ENCODE measurements at places on chromosomes 1 and 21.

DNA sequence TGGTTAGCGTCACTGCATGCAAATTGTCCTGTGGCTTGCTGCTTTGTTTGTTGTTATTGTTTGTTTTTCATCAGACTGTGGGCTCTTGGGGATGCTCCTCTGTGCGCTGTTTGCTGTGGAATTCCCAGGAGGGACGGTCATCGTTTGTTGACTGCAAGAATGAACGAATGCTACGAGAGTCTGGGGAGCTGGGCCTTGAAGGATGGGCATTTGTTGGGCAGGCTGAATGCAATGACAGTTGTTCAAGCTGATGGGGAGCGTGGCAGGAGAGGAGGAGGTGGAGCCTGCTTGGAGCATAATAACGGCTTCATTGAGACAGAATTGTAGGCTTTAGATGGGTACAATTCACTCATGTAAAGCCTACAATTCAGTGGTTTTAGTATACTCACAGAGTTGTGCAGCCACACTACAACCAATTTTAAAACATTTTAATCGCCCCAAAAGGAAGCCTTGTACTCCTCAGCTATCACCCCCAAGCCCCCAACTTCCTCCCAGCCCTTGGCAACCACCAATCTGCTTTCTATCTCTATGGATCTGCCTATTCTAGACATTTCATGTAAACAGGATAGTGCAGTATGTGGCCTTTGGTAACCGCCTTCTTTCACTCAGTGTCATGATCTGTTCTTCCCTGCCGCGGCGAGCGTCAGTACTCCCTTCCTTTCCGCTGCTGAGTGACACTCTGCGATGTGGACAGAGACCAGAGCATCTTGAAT, 190.2 kb downstream of the CAMTA1 start:
- H3K27ac ChIP-seq = no peak overlapping the region
- no peak for DNase-seq
- H3K4me1 ChIP-seq = no peaks in the 10 kb centered on the region
- H3K27me3 ChIP-seq = no peaks in the 10 kb centered on the region
- no peak overlapping the region for H3K4me3 ChIP-seq

DNA sequence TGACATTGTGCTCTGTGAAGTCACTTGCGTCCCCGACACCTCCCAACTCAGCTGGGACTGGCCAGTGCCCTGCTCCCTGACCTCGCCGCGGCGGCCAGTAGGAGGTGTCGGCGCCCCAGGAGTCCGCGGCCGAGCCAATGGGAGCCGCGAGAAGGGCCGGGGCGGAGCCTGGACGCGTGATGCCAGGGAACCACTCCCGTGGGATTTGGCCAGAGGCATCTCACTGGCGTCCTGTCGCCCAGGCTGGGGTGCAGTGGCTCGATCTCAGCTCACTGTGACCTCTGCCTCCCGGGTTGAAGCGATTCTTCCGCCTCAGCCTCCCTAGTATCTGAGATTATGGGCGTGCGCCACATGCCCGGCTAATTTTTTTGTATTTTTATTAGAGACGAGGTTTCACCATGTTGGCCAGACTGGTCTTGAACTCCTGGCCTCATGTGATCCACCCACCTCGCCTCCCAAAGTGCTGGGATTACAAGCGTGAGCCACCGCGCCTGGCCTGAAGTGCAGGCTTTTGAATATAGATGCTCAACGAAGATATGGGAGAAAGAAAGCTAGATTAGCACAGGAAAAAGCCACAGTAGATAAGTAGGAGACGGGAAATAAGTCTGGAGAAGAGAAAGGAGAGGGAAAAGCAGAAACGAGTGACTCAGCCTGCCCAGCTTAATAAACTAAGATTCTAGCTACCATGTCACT, 38.0 kb downstream of the ZBTB8OS start:
- H3K4me1 ChIP-seq = peaks cover 14% of the 10 kb centered on the region
- no peaks in the 10 kb centered on the region for H3K27me3 ChIP-seq
- H3K27ac ChIP-seq = no peak overlapping the region
- peak overlapping the region; percentile 37 for H3K4me3 ChIP-seq

GRCh38 chr1:5504364-5504740, 487.9 kb downstream of the NPHP4 start:
- no peak overlapping the region for H3K27ac ChIP-seq
- H3K36me3 ChIP-seq = no peaks in the 10 kb centered on the region
- H3K27me3 ChIP-seq = no peaks in the 10 kb centered on the region

GRCh38 chr1:10389271-10389973, 9.4 kb upstream of the PGD start:
- H3K4me3 ChIP-seq = no peak overlapping the region
- no peak for DNase-seq
- H3K4me1 ChIP-seq = peaks cover 5% of the 10 kb centered on the region

- no peak overlapping the region for H3K4me3 ChIP-seq
- H3K36me3 ChIP-seq = no peaks in the 10 kb centered on the region
- DNase-seq = no peak
- H3K4me1 ChIP-seq = peaks cover 93% of the 10 kb centered on the region
- H3K27me3 ChIP-seq = no peaks in the 10 kb centered on the region
These were observed 24.1 kb downstream of the IFFO2 start for GRCh38 chr1:18932387-18932786.

GRCh38 chr21:45347712-45348499, 57.1 kb upstream of the COL18A1 start:
- H3K4me3 ChIP-seq = no peak overlapping the region
- H3K36me3 ChIP-seq = no peaks in the 10 kb centered on the region
- no peak for DNase-seq
- H3K27me3 ChIP-seq = no peaks in the 10 kb centered on the region
- no peaks in the 10 kb centered on the region for H3K4me1 ChIP-seq

GRCh38 chr1:10943991-10944730, 68.3 kb upstream of the TARDBP start:
- H3K27me3 ChIP-seq = peaks cover 2% of the 10 kb centered on the region
- no peak overlapping the region for H3K4me3 ChIP-seq
- no peaks in the 10 kb centered on the region for H3K36me3 ChIP-seq
- peaks cover 21% of the 10 kb centered on the region for H3K4me1 ChIP-seq
- no peak overlapping the region for H3K27ac ChIP-seq
- no peak for DNase-seq

DNA sequence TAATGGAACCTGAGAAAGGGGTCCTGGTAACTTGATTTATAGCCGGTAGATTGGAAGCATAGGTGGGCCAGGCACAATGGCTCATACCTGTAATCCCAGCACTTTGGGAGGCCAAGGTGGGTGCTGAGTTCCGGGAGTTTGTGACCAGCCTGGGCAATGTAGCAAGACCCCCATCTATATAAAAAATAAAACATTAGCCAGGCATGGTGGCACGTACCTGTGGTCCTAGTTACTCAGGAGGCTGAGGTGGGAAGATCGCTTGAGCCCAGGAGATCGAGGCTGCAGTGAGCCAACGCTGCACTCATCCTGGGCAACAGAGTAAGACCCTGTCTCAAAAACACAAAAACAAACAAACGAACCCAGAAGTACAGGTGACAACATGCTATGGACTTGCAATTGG, 76.5 kb downstream of the ZNF281 start:
- peaks cover 11% of the 10 kb centered on the region for H3K4me1 ChIP-seq
- no peak overlapping the region for H3K4me3 ChIP-seq
- no peaks in the 10 kb centered on the region for H3K36me3 ChIP-seq

DNA sequence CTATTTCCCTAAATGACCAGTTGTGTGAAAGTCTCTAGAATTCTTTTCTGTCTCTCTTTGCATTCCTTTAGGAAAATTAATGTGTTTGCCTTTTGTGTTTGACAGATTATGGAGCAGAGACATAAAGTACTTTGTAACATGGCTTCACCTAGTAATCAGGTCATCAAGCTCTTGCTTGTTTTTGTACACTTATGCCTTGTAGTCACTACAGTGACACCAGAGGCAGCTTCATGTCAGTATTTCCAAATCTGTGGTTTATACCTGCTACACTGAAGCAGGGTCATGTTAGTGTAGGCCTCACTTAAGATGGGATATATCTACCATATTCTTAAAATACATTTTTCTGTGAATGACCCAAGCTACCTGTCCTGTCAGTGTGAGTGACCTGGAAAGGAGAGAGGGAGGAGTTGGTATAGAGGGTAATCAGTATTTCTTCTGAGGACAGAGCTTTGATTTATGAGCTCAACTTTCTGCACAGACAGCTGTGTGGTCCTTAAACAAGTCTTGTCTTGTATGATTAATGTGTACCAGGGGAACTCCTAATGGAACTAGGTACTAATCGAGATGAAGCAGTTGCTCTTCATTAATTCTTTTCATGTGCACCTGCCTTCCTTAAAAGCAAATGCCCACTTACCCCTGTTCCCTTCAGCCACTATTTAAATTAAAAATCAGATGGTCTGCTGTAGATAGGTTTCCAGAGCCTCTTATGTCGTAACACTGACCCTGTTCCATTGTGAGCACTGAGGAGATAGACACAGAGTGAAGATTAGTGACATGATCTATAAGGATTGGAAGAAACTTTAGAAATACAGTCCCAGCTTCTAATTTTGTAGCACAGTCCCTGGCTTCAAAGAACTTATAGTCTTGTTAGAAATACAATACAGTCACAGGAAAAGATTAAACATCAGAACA, 45.7 kb downstream of the MACO1 start:
- H3K27ac ChIP-seq = no peak overlapping the region
- no peaks in the 10 kb centered on the region for H3K27me3 ChIP-seq
- H3K4me3 ChIP-seq = no peak overlapping the region
- DNase-seq = peak; percentile 7
- H3K4me1 ChIP-seq = peaks cover 21% of the 10 kb centered on the region
- H3K36me3 ChIP-seq = peaks cover 7% of the 10 kb centered on the region

DNA sequence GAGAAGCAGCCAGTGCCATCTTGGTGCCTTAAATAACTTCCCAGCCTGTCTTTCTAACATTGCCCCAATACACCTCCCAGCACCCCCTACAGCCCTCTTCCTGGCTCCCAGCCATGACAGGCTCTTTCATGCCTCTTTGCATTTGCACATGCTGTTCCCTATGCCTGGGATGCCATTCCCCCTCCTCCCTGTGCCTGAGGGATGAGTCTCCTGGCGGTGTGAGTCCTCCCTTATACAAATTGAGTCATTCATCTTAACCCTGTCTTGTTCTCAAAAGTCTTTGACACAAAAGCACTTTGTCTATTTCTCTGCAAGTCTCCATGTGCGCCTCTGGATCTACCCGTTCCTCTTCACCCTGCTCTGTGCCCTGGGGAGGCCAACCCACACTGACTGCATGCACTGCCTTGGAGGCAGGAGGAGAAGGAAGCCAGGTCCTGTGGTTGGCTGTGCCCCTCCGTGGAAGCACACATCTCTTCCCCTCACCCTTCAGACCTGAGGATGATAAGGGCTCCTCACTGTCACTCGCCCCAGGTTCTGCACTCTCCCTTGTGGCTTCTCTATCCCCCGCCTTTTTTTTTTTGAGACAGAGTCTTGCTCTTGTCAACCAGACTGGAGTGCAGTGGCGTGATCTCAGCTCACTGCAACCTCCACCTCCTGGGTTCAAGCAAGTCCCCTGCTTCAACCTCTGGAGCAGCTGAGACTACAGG, 25.1 kb downstream of the CDCP2 start:
- H3K4me1 ChIP-seq = no peaks in the 10 kb centered on the region
- no peaks in the 10 kb centered on the region for H3K36me3 ChIP-seq
- no peak overlapping the region for H3K27ac ChIP-seq
- H3K4me3 ChIP-seq = no peak overlapping the region

- no peaks in the 10 kb centered on the region for H3K27me3 ChIP-seq
- H3K36me3 ChIP-seq = no peaks in the 10 kb centered on the region
- H3K4me1 ChIP-seq = peaks cover 33% of the 10 kb centered on the region
- no peak overlapping the region for H3K4me3 ChIP-seq
These were observed 30.7 kb downstream of the VASH2 start for GRCh38 chr1:212981025-212981495.

- H3K4me3 ChIP-seq = no peak overlapping the region
- no peaks in the 10 kb centered on the region for H3K4me1 ChIP-seq
- DNase-seq = no peak
- H3K36me3 ChIP-seq = no peaks in the 10 kb centered on the region
These were observed 144.2 kb downstream of the LYPLAL1 start for GRCh38 chr1:219317762-219318353.

- H3K27ac ChIP-seq = no peak overlapping the region
- H3K27me3 ChIP-seq = peaks cover 11% of the 10 kb centered on the region
- no peaks in the 10 kb centered on the region for H3K36me3 ChIP-seq
These were observed 121.9 kb upstream of the CDC42BPA start for GRCh38 chr1:227440182-227440581.
